ENCODE measurements at places on chromosomes 1 and 21.

DNA sequence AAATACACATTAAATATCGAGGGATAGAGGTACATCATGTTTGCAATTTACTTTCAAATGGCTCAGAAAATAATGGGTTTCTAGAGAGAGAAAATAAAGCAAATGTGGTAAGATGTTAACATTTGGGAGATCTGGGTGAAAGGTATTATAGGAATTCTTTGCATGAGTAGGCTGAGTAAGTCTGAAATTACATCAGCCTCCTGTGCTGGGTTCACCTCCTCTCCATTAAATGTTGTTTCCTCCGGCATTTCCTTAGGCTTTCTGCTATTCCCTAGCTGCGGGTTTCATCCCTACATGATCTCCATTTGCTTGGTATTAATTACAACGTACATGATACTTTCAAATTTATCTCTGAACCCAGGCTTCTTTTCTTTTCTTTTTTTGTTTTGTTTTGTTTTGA, 31.6 kb downstream of the ZMYND12 start:
- DNase-seq, result no peak

DNA sequence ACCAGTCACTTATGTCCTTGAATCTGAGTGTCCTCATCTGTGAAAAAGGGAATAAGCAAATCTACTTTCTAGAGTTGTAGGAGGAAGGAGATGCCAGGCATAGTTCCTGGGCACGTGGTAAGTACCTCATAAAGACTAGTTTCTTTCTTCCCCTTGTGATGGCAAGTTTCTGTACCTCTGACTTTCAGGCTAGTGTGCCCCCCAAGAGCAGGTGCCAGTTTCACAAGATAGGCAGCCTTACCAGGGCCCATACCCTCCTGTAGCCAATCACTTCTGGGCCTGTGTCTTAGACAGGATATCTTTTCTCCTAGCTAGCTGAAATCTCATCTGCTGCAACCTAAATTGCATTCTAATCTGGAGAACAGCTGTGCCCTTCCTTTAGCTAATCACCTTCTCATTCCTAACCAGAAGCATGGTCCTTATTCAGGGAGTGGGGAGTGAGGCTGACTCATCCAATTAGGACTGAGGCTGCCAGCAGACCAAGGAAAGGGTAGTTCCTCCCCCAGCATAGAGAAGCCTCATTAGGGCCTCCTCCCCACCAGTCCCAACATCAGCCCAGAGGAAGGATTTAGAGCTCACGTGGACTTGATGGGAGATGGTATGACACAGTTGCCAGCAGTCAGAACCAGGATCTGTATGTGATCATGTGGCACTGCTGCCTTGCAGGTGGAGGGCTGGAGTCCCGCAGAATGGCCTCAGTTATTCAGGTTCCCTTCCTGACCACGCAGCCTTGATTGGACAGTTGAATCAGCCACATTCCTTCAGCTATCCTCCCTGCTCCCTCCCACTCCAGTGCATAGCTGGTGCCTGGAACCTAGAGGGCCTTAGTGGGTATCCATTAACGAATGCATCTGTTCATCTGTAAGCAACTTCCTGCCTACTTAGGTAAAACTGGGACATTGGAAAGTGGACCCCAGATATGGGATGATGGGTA, 7.9 kb downstream of the KLHDC8A start:
- DNase-seq, result no peak

DNA sequence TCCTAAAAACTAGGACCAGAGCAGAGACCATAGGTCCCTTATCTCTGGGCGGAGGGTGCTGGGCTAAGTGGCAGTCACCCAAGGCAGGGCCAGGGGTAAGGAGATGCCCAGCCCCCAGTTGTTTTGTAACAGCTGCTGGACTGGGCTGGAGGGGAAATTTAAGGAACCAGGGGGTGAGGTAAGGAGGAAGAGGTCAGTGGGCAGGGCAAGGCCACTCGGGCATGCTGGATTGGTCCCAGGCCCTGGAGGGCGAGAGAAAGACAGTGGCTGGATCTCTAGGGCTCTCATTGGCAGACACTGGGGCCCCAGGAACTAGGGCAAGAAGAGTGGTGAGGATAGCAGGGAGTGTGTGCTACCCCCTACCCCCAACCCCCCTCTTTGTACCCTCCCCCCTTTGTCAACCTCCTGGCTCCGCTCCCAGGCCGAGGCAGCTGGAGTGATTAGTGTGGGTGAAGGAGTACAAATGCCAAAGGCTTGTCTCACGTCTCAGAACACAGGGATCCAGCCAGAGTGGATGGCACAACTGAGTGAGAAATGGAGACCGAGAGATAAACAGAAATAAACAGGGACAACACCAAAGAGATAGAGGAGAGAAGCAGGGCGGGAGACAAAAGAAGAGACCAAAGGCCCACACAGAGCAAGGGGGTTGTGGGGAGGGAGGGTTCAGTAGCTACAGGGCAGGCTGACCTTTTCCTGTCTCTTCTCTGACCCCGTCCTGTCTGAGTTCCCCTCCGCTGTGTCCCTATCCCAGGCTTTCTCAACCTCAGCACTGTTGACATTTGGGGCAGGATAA, 20.5 kb upstream of the THRAP3 start:
- no peak for DNase-seq

GRCh38 chr1:154849645-154850131, 20.4 kb downstream of the KCNN3 start:
- DNase-seq, result no peak

- no peak for DNase-seq
These were observed 124.0 kb downstream of the KCNH1 start for GRCh38 chr1:211009944-211010343.

DNA sequence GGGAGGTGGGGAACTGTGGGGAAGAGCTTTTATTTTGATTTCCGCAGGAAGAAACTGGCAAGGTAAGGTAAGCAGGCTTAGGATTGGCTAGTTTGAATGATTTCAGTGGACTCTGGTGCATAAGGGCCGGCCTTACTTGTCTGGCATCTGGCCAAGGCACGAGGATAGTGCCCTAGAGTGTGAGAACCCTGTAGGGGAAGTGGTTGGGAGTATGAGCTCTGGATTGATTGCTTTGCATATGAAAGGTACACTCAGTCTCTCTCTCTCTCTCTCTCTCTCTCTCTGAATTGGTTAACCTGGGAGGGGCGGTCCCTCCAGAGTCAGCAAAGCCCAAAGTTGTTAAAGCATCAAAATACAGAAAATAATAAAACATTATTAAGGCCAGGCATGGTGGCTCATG, 463.0 kb downstream of the SIPA1L2 start:
- DNase-seq, result no peak

- no peak for DNase-seq
These were observed 624 bp downstream of the CTSK start for GRCh38 chr1:150807249-150808023.

DNA sequence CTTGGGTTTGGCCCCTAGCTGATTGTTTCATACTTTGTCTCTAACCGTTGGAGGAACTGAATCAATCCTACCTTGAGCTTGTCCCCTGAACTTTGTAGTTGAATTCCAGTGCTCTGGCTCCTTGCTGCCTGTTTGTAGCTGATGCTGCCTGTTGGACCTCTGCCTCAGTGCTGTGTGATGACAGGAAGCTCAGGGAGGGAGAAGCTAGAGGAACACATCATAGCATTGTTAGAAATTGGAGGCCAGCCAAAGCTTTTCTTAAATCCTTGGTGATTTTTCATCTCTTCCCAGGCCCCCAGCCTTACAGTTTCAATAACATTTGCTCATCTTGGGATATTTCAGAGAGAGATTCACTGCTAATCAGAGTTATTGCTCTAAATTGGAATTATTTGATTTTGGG, 34.0 kb downstream of the MACF1 start:
- no peak for DNase-seq

- DNase-seq, result peak; percentile 23
These were observed 86.1 kb downstream of the FASLG start for GRCh38 chr1:172745014-172745413.

GRCh38 chr21:37241426-37241825, 25.7 kb downstream of the VPS26C start:
- no peak for DNase-seq

- no peak for DNase-seq
These were observed 998.6 kb upstream of the B3GALT2 start for GRCh38 chr1:194184974-194185373.

- no peak for DNase-seq
These were observed 25.1 kb upstream of the TMEM61 start for GRCh38 chr1:54955359-54955758.
